Tibial nerve (tissue), 4 donors: ENCODE measurements at places on chromosomes 3 and 15.

- H3K27ac ChIP-seq = no peak overlapping the region
- H3K4me1 ChIP-seq = no peaks in the 10 kb centered on the region
- H3K4me3 ChIP-seq = no peak overlapping the region
- no peaks in the 10 kb centered on the region for H3K36me3 ChIP-seq
- no peaks in the 10 kb centered on the region for H3K27me3 ChIP-seq
- DNase-seq = no peak
These were observed 7.9 kb downstream of the ACP3 start for GRCh38 chr3:132325103-132325606.

DNA sequence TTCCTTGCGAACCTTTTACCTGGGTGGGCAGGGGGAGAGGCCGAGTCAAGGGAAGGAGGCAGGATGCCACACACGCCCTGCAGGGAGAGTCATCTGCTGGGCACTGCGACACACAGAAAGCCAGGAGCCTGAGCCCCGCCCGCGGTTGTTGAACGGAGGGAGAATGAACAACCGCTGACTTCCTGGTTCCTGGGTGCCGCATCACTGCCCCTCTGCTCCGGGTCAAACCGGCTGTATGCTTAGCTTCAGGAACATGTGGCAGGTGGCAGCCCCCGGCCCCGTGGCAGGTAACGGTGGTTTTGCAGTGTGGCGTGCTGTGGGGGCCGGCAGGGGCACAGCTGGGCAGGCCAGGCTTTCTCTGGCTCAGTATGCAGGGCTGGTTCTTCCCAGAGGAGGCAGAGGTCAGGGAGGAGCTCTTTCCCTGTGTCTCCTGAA is 33.4 kb downstream of the APBA2 start:
- no peaks in the 10 kb centered on the region for H3K36me3 ChIP-seq
- DNase-seq = no peak
- no peaks in the 10 kb centered on the region for H3K4me1 ChIP-seq
- no peak overlapping the region for H3K27ac ChIP-seq

- no peaks in the 10 kb centered on the region for H3K36me3 ChIP-seq
- H3K27ac ChIP-seq = no peak overlapping the region
- H3K4me1 ChIP-seq = no peaks in the 10 kb centered on the region
- no peak overlapping the region for H3K4me3 ChIP-seq
- no peak for DNase-seq
These were observed 10.5 kb upstream of the BUB1B start for GRCh38 chr15:40150163-40150925.

- H3K27me3 ChIP-seq = no peaks in the 10 kb centered on the region
- no peak for DNase-seq
- H3K36me3 ChIP-seq = peaks cover 24% of the 10 kb centered on the region
- H3K27ac ChIP-seq = peak overlapping the region; percentile 70
- no peaks in the 10 kb centered on the region for H3K4me1 ChIP-seq
- no peak overlapping the region for H3K4me3 ChIP-seq
These were observed 126.1 kb downstream of the LRRK1 start for GRCh38 chr15:101045236-101045646.

DNA sequence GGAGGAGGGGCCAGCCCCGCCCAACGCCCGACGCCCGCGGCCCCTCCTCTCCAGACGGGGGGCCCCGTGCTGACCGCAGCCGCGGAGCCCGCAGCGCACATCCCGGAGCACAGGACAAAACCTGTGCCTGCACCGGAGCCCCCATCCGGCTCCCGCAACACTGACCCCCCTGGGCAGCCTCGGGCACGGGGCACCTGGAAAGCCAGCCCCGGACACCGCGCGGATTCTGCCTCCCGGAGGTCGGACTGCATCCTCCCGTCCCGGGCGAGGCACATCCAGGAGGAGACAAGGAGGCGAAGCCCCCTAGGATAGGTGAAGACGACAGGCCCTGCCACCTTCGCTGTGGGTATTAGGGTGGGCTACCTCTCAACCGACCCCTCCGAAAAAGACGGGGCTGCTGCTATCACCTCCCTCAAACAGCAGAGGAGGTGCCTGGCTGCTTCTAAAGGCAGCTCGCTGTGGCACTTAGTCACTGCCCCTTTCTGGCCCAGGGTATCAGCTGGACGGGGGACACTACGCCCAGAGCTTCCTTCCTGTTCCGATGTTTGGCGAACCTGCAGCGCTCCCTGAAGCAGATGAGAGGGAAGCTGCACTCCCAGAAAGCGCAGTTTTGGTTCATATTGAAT is 10.6 kb downstream of the XXYLT1 start:
- H3K4me1 ChIP-seq = no peaks in the 10 kb centered on the region
- no peak for DNase-seq
- peak overlapping the region; percentile 38 for H3K27ac ChIP-seq
- H3K36me3 ChIP-seq = no peaks in the 10 kb centered on the region
- H3K4me3 ChIP-seq = peak overlapping the region; percentile 75

GRCh38 chr15:46091860-46092450 is 457.1 kb downstream of the SQOR start:
- no peaks in the 10 kb centered on the region for H3K36me3 ChIP-seq
- H3K27ac ChIP-seq = no peak overlapping the region
- DNase-seq = no peak
- H3K4me3 ChIP-seq = no peak overlapping the region
- no peaks in the 10 kb centered on the region for H3K4me1 ChIP-seq

DNA sequence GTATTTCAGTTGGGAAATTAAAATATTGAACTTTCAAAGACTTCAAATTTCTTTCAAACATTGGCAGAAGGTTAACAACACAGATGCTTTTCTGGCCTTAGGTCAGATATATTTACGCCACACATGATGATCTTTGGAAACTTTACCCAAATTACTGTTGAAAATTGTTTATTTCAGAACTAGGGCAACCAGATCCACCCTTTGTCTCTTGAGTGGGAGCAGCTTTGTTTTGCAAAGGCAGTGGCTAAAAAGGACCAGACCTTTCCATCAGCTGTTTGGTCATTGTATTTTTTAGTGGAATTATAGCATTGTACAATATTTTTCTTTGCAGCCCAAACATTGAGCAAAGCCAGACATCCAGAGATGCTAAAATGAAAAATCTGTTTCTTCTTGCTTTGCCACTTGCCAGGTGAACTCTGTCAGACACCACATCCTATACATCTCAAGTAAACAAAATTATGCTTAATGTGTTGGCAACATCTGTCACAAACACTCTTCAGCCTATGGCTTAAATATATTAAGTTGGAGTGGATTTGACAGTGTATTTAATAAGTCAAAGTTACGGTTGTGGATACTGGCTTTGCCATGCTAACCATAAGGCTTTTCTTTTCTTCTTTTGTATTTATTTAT is 651.9 kb downstream of the RBMS3 start:
- no peak overlapping the region for H3K4me3 ChIP-seq
- H3K4me1 ChIP-seq = peaks cover 4% of the 10 kb centered on the region
- peaks cover 7% of the 10 kb centered on the region for H3K36me3 ChIP-seq

- no peak overlapping the region for H3K4me3 ChIP-seq
- H3K27ac ChIP-seq = no peak overlapping the region
- no peaks in the 10 kb centered on the region for H3K36me3 ChIP-seq
- no peaks in the 10 kb centered on the region for H3K27me3 ChIP-seq
These were observed 289.1 kb upstream of the CFAP20DC start for GRCh38 chr3:59338934-59339333.

DNA sequence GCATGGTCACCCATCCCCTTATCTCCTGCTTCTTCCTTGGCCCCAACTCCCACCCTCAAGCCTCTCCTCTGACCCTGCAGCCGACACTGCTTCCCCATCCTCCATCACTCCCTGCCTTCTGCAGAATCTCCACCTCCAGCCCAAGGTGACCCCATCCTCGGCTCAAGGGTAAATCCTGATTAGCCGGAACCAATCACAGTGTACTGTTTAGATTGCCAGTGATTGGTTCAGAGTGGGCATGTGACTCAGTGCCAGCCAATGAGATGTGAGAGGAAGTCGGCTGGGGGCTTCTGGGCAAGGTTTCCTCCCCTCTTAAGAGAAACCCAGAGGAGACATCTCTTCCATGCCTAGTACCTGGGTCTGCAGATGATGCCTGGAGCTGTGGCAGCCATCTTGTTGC is 10.3 kb downstream of the CACNA2D2 start:
- no peaks in the 10 kb centered on the region for H3K36me3 ChIP-seq
- DNase-seq = no peak
- H3K27me3 ChIP-seq = no peaks in the 10 kb centered on the region
- no peaks in the 10 kb centered on the region for H3K4me1 ChIP-seq

- no peaks in the 10 kb centered on the region for H3K4me1 ChIP-seq
- DNase-seq = no peak
- H3K4me3 ChIP-seq = no peak overlapping the region
- H3K27me3 ChIP-seq = no peaks in the 10 kb centered on the region
- H3K27ac ChIP-seq = no peak overlapping the region
- no peaks in the 10 kb centered on the region for H3K36me3 ChIP-seq
These were observed 627.1 kb downstream of the MCTP2 start for GRCh38 chr15:94858449-94858848.

- H3K36me3 ChIP-seq = no peaks in the 10 kb centered on the region
- no peak for DNase-seq
- no peak overlapping the region for H3K27ac ChIP-seq
- no peaks in the 10 kb centered on the region for H3K4me1 ChIP-seq
- no peak overlapping the region for H3K4me3 ChIP-seq
- H3K27me3 ChIP-seq = no peaks in the 10 kb centered on the region
These were observed 698.5 kb downstream of the OTOL1 start for GRCh38 chr3:162195147-162195546.

DNA sequence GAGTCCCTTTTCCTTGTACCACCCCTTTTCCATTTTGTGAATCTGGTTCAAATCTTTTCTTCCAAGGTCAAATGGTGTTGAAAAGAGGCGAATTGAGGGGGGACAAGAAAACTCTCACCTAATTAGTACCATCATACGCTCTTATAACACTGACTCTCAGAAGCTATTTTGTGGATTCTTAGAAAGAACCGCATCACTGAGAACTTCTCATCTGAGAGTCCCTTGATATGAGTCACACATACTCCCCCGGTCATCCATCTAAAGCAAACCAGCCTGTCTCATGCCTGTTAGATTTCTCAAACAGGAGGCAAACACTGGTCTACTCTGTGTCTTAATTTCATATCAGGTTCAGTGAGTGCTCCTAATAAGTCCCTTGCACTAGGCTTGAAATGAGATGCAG is 76.5 kb upstream of the SPRED1 start:
- DNase-seq = no peak
- H3K27me3 ChIP-seq = no peaks in the 10 kb centered on the region
- no peaks in the 10 kb centered on the region for H3K4me1 ChIP-seq
- H3K27ac ChIP-seq = no peak overlapping the region
- H3K36me3 ChIP-seq = no peaks in the 10 kb centered on the region
